ENCODE measurements at places on chromosomes 16 and 17.
A peak's percentile ranks its signal among the peaks of the same experiment; 100 is the strongest.

DNA sequence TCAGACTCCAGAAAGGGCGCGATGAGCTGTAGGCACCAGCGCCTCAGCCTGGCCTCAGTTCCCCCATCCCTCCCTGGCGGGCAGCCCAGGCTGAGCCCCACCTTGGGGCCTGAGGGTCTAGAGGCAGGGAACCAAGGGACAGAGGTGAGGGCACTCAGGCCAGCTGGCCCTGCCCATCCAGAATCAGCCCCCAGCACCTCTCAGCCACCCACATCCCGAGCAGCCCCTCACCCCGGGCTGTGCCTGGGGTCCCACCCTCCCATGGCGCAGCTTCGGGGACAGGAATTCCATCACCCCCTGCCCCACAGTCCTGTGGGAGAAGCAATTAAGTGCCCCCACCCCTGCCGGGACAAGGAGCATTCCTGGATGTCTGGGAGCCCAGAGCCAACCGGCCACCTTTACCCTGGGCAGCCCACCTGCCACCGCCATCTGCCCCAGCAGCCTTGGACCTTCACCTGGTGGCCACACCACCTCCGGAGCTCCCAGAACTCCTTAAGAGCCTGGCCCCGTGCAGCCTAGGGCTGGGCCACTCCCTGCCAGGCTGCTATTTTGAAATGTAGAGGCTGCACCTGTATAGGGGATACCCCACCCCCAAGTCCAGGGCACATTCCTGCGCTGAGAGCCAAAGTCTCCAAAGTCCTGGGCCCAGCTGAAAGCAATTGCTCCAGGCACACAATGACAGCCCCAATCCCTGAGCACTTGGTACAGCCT is 33.7 kb upstream of the PVALEF start:
- no peak for DNase-seq

GRCh38 chr17:44543213-44543904 is 13.9 kb upstream of the FZD2 start:
- no peak for DNase-seq

DNA sequence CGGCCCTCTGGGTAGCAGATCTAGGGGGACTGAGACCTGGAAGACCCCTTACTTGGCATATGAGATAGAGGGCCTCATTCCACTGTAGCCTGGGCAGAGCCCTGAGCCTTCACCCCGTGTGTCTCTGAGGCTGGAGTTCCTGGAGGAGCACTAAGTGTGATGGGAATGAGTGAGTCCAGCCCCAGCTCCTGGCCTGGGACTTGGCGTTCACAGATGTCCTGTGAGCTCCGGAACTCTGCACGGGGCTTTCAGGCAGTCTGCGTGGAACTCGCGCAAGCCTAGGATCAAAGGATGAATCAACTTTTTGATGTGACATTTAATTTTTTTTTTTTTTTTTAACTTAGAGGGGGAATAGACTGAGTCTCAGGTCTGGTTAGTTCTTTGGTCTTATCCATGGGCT is 1.8 kb downstream of the NKD1 start:
- no peak for DNase-seq

DNA sequence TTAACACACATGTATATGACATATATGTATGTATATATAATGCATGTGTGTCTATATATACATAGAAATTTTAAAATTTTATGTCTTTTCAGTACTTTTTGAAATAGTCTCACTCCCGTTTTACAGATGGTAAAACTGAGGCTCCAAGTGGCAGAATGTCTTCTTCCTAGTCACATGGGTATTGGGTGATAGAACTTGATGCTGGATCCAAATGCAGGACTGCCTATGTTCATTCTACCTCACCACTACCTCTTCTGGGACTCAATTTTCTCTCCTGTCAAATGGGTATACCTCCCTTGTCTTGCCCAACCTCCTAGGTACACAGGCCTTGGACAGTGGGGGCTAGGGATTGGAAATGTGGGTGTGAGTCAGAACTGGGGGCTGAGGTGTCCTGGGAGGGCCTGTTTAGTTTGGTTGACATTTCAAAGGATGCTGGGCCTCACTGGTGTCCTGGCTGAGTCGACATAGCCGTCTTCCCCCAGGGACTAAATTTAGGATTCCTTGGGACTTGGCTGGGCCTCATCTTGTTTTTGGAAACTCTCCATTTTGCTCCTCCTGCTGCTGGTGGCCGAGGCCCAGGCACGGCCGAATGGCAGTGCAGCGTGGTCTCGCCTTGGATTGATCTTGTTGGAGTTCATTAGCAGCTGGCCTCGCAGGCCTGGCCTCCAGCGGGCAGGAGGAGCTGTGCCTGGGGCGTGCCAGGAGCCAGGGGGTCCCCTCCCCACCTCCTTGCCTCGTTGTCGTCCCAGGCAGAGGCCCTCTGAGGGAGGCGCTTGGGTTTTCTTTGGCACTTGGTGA is 25.9 kb downstream of the NKD1 start:
- DNase-seq, result no peak

- DNase-seq, result no peak
Measured at GRCh38 chr17:33593991-33594390, 300.9 kb upstream of the ASIC2 start.

DNA sequence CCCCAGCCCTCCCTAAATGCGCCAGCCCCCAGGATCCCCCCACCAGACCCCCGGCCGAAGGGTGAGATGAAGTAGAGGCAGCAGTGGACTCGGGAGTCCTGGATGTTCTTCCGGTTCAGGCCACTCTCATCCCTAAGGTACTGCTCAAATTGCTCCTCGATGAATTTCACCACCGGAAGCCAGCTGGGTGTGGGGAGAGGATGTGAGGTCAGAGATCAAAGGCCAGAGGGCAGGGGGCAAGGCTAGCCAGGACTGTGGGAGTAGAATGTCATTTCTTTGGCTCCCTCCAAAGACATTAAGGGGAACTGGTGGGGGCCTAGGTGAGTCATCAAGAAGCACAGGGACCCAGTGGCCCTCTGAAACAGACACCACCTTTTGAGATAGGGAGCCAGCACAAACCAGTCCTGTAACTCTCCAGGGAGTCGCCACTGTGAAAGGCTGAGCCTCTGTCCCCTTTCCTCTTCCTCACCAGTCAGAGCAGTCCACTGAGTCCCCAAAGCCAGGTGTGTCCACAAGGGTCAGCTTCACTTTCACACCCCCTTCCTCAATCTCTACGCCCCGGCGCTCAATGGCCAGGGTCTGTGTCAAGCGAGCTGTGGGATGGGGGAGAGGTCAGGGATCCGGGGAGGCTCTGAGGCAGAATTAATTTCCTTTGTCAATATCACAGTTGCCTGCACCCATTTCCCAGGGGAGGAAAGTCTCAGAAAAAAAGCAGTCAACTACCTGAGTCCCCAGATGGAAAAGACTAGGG is 895 bp downstream of the SEPTIN1 start:
- DNase-seq, result no peak

DNA sequence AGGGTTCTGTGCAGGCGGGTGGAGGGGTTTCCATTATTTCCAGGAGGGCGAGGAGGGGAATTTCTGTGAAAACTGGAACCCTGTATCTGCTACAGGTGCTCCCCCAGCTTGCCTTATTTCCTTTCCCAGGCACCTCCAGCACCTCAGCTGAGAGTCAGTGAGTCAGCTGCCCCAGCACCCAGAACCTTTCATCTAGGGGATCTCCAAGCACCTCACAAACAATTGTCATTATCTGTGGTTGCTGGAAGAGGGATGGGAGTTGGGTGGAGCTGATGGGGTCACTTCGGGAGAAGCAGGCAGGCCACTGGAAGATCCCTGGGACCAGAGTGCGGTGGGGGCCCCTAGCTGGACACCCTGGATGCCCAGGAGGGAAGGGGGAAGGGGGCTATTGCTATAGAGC is 10.0 kb upstream of the CLUH start:
- no peak for DNase-seq

GRCh38 chr16:85227946-85228862 is 115.9 kb upstream of the CIBAR2 start:
- DNase-seq, result peak; percentile 58

- DNase-seq, result no peak
Measured at GRCh38 chr17:33908363-33909064, 346.6 kb upstream of the CCL2 start.

DNA sequence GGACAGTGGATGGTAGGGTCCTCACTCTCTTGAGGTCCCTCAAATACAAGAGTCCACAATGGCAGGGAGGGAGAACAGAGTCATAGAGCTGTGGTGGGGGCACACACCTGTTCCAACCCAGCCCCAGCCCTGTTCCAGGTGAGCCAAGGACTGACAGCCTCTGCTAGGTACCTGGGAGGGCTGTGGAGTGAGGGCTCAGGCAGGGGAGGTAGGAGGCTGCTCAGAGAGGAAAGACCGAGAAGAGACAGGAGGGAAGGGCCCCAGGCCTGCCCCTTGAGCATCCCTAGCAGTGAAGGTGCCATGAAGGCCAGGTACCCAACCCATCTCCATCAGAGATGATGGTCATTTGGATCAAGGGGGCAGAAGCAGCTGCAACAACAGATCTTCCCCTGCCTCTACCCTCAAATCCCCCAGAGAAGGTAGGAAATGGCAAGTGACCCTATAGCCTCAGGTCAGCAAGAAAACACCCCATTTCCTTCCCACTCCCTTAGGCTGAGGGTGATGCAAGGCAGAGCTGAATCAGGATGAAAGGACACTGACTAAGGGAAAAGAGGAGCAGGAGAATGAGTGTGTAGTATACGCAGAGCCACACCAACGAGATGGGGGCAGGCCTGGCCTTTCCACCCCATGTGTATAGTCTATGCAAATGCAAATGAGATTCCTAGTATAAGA is 28.6 kb downstream of the CD300LG start:
- DNase-seq, result no peak

DNA sequence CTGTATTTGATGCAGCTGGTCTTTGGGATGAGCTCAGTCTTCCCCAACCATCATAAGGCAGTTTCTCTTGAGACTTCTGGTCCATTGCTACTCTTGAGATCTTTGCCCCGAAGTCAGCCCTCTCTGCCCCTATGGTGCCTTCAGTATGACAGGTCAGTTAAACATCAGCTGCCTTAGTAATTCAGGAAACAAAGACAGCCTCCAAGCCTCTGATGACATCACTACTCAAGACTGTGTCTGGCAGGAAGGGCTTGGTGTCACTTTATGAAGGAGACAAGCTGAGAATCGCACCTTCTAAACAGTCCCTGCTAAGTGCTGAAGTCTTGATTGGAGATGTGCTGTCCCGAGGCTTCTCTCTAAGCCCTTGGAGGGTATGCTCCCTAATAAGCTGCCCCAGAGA is 104.9 kb upstream of the TBX2 start:
- no peak for DNase-seq

GRCh38 chr16:88390735-88391134 is 8.0 kb downstream of the ZNF469 start:
- no peak for DNase-seq

DNA sequence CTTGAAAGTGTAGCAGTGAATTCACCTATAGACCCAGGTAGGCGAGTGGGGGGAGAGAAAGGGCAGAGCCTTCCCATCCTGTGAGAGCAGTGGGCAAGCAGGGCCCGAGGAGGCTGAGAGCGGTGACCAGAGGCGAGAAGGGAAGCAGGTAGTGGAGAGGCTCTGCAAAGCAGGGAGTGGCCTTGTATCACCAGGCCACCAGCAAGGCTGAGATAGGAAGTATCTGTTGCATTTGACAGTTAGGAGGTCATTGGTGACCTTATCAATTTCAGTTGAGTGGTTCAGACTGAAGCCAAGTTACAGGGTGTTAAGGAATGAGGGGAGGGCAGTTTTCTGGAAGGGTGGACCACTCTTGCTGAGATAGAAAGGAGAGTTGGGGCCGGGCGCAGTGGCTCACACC is 10.7 kb upstream of the HSD3B7 start:
- no peak for DNase-seq

GRCh38 chr17:79171188-79171587 is 96.6 kb downstream of the ENGASE start:
- DNase-seq, result no peak

DNA sequence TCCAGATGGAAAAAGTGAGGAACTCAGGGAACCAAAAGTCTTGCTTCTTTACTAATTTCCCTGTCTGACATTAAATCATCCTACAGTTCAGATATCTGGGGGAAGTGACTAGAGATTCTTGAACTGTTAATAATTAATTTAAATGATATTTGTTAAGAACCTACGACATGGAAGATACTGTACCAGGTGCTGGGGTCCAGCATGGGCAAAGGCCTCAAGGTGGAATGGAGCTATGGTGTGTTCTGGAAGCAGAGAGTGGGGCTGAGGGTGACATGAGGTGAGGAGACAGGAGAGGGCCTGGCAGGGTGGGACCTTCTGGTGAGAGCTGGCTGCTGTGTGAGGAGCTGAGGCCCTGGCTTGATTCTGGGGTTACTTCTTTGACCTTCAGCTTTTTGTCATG is 6.0 kb upstream of the CCL2 start:
- DNase-seq, result no peak

DNA sequence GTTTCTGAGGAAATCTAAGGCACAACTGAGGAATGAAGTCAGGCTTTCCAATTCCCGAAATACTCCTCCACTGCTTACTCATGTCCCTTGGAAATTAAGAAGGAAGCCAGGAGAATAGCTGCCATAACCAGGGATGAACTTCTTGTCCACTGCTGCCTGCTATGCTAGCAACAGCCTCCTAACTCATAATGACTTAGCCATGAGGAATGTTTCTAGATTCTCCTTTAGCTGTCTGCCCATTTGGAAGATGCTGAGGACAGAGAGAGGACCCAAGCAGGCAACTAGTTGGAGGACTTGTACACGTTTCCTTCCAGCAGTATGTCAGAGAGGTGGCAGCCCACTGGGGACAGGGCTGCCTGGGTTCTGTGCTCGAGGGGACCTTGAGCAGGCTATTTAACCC is 939 bp upstream of the CCL2 start:
- DNase-seq, result no peak

- DNase-seq, result no peak
Measured at GRCh38 chr16:60463986-60464385, 1572.3 kb downstream of the CDH8 start.

DNA sequence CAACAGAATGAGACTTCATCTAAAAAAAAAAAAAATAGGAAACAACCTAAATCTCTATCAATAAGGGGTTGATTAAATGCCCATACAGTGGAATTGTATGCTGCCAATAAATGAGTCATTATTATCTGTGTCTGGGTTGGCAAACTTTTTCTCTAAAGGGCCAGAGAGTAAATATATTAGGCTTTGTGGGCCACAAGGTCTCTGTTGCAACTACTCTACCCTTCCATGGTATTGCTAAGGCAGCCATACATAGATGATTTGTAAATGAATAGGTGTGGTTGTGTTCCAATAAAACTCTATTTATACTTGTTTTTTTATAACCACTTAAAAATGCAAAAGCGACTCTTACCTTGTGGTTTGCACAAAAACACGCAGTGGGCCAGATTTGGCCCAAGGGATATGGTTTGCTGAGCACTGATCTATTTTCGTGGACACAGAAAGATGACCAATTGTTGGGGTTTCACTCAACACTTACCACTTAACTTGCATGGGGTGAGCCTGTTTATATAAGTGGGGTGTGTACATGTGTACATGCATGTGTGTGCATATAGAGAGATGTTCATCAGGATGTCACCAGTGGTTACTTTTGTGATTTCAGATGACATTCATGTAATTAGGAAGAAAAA is 12.4 kb upstream of the IL4R start:
- DNase-seq, result no peak

GRCh38 chr16:12354296-12354833 is 377.8 kb downstream of the SNX29 start:
- DNase-seq, result no peak
